ENCODE measurements at places on chromosomes 3 and 15.

DNA sequence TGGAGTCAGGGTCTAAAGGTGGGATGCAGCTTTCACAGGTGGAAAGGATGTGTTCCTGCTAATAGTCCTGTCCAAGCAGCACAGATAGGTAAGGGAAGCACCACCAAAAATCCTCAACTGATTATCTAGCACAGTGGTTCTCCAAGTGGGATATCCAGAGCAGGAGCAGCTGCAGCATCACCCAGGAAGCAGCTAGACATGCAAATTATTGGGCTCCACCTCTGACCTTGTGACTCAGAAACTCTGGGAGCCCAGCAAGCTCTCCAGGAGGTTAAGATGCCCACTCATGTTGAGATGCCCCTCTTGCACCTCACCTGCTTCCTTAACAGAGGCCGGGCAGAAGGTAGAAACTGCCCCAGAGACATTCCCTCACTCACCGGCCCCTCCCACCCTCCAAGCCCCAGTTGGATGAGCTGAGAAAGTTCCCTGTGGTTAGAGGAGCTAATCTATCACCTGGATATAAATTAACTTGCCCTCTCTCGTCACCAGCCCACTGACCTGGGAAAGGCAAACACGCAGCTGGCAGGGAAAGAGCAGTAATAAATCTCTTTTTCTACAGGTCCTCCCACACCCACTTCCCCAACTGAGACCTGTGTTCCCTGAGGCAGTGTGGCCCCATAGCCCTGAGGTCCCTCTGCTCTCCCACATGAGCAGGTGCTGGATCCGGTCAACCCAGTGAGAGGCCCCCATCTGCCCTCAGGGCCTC, 39.3 kb downstream of the ADCY5 start:
- DNase-seq, result no peak

GRCh38 chr3:193593668-193594030, 641 bp downstream of the OPA1 start:
- DNase-seq, result peak; percentile 21

- DNase-seq, result no peak
These were observed 15.1 kb downstream of the GLCE start for GRCh38 chr15:69175536-69175935.

DNA sequence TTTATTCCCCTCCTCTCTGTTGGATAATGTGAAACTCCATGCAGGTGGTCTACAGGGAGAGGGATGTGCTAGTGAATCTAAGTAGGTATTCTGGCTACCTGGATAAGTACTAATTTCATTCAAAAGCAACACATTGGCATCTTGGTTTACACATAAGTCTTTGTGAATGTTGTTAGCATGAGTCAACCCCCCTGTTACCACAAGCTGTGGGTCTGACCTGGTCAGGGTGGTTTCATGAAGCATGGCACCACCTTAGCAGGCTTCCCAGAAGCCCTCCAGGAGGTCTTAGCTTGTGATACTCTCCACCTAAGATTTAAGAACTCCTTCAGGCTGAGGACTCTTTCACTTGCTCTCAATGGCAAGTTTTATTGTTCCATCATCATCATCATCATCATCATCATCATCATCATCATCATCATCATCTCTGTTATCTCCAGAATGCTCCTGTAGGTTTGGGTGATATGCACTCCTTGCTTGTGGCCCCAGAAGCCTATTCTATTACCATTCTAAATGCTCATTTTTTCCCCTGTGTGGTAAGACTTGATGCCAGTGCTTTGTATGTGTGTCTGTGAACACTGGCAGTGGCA, 62.8 kb downstream of the EPHB1 start:
- no peak for DNase-seq

GRCh38 chr3:4565809-4566501, 72.8 kb downstream of the ITPR1 start:
- no peak for DNase-seq

- DNase-seq, result no peak
These were observed 86.4 kb downstream of the SYNPR start for GRCh38 chr3:63364495-63364894.

- no peak for DNase-seq
These were observed 1.9 kb downstream of the ADAMTS9 start for GRCh38 chr3:64685800-64686445.

- DNase-seq, result no peak
These were observed 81.6 kb downstream of the LRRC49 start for GRCh38 chr15:70974004-70974832.

DNA sequence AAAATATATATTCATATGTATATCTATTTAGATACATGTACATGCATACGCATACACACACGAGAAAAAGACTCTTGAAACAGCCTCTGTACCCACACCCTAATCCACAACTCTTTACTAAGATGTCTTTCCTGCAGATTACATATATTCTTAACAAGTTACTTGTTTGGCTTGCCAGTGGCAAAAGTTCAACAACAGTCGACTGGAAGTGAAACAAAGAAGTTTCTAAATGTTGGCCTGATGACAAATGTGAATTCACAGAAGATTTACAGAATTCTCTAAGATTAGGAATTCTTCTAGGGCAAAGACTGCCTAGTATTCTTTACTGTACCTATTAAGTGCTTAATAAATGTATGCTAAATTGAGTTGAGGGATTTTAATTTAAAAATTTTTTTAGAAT, 116.8 kb downstream of the CDIN1 start:
- no peak for DNase-seq

GRCh38 chr3:161647936-161648470, 151.4 kb downstream of the OTOL1 start:
- DNase-seq, result no peak

DNA sequence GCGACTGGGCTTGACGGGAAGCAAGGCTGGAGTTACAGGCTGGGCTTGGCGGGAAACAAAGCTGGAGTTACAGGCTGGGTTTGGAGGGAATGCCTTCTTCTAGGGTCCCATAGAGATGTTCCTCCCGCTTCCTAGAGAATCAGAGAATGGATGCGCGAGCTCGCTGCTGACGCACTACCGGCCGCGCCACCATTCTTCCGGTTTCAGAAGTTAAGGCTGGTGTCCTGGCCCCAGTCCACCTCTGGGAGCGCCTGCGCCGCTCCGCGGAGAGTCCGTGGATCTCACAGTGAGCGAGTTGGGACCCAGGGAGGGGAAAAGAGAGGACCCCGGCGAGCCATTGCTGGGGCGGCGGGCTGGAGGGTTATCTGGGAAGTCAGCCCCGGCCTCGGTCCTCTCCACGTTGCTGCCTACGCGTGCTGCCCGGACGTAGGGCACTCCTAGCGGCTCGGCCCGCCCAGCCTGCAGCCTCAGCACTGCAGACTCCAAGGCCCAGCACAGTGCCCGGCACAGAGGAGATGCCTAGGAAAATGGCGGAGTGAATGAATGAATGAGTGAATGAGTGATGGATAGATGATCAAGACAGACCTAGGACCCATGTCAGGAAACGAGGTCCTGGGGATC, at the start of gene ZNF502:
Gene ZNF502 (plus strand): TSS at position 206 of the 621 bp plus-strand sequence. CDS start 7,602 bp downstream, outside the sequence.
- peak; percentile 50 for DNase-seq

DNA sequence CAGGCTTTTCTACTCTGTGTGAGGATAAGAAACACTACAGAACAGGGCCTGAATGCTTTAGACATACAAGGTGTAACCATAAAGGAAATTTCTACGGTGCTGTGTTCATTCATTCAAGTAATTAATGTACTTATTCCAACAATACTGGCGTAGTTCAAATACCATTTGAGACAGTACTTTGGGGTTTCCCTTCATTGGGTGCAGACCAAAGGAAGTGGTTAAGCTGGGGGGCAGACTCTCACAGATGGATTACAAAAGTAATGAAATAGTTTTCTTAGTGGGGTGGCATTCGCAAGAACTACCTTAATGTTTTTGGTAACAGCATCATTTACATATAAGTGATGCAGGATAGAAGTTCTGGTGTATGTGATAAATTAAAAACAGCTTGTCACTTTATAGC, 65.9 kb downstream of the BTD start:
- DNase-seq, result peak; percentile 71

DNA sequence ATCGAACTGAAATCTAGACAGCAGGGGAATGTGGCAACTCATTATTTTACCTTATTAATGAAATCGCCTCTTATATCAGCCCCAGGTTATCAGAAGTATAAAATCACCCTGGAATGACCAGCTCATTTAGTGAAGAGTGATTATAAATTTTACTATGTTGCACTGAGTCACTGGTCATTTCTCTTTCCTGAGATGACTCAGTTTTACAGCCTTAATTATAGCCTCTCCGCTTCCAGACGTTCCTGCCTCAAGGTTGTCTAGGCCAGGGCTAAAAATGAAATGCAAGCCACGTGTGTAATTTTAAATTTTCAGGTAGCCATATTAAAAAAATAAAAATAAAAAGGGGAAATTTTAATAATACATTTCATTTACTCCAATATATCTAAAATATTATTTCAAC, 33.3 kb downstream of the DET1 start:
- DNase-seq, result no peak

DNA sequence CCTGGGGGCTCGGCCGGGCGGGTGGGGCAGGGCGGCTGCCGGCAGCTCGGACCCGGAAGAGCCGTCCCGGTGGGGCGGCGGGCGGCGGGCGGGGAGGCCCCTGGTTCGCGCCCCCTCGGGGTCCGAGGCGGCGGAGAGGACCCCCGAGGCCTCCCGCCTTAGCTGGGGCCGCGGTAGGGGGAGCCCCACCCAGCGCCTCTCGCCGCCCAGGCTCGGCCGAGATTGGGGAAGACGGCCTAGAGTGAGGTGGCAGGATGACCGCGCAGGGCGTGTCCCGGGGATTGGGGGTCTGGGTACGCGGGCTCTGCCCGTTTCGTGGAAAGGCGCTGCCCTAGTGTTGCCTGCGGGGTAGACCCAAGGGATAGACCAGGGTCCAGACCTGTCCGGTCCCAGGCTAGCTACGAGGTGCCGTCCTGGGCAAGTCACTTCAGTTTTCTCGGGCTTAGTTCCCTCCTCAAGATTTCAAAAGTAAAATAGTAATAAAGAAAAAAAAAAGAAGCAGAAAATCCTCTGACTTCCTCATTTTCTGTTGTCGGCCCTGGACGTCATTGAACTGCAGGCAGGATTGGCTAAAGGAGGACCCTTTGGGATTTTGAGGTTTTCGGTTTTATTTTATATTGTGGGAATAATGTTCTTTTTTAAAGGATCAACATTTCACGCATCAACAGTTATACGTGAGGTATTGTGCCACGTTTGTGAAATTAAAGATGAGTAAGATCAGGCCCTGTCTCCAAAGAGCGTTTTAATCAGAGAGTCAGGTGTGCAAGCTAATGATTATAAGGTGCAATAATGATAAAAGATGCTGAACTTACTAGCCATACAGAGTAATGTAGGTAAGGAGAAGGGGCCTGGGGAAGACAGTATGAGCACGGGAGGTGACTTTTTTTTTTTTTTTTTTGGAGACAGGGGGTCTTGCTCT, 679 bp downstream of the IQGAP1 start:
- peak; percentile 51 for DNase-seq

DNA sequence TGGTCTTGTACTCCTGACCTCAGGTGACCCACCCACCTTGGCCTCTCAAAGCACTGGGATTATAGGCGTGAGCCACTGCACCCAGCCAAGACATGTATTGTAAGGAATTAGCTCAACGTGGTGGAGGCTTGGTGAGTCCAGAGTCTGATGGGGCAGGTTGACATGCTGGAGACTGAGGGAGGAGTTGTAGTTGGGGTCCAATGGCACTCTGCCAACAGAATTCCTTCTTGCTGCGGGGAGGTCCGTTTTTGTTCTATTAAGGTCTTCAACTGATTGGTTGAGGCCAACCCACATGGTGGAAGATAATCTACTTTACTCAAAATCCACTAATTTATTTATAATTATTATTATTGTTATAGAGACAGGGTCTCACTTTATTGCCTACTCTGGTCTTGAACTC, 30.1 kb downstream of the PLA2G4D start:
- DNase-seq, result no peak

DNA sequence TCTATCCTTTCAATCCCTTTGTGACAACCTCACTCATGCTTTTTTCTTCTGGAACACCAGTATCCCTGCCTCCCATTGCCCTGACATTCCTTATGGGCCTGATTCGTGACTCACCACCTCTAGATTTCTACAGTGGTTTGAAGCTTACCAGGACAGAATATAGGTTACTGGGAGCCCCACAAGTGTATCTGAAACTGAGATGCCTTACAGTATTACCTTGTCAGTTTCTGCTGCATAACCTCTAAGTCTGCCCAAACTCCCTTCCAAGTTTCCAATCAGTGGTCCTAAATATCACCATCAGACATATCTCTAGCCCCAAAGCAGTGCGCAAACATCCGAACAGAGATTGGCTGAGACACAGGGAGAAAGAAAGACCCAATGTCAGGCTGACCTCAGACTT, 5.6 kb downstream of the CPB1 start:
- DNase-seq, result no peak

- peak; percentile 27 for DNase-seq
These were observed 101.6 kb upstream of the TNIK start for GRCh38 chr3:171561596-171562323.

DNA sequence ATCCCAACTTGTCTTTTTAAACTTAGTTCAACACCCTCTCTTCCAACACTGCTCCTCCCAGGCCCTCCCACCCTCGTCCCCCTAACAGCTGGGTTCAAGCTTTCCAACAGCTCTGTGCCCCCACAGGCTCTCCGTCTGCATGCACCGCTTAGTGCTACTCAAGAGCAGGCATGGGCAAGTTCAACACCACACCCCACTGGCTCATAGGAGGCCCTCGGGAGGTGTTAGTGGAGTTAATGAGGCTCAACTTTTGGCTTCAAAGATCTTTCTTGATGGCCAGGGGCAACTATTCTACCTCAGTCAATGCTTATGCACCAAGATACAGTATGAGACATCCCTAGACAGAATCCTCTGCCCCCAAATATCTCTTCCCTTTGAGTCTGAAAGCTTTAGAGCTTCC, 114.4 kb downstream of the ANP32A start:
- no peak for DNase-seq

GRCh38 chr3:15768421-15769255, 29.1 kb downstream of the ANKRD28 start:
- no peak for DNase-seq

DNA sequence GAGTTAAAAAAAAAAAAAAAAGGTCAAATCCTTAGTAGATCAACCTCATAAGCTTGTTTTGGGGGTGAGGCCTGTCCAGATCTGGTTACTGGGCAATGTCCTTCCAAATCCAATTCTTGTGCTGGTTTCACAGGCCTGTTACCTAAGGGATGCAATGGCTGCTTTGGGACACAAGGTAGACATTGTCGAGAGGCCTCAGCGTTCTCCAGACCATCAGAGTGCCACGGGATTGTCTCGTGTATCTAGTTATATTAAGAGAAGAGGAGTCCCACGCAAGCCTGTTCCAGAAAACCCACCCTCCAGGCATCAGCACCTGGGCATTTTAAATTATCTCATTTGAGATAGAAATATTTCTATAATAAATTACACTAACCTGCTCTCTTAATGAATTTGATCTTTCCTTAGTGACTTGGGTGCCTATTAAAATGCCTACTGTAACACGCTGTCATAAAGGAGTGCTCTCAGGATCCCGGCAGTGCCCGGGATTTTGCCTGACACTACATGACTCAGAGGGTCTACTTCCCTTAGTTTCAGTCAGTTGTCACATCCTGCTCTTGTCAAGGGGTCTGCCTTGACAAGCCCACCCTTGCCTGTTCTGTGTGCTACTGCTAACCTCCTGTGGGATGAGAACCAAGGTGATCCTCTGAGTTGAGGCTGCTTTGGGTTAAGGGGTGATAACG, 116.0 kb downstream of the LIPC start:
- DNase-seq, result no peak
